ENCODE measurements at places on chromosomes 4 and X.

DNA sequence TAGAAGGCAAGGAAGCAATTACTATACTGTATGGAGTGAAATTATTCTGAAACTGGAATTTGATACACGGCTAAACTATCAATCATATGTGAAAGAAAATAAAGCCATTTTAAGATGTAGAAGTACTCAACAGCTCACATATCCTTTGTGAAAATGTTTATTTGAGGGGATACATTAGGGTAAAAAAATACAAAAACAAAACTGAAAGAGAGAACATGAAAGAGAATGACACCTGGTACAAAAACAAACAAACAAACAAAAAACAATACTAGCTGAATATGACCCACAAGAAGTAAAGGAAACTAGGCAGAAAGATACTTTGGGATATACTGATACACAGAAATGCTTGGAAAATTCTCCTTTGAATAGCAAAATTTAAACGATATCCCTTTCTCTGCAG lies 20.8 kb upstream of the AREG start:
- DNase-seq = no peak

DNA sequence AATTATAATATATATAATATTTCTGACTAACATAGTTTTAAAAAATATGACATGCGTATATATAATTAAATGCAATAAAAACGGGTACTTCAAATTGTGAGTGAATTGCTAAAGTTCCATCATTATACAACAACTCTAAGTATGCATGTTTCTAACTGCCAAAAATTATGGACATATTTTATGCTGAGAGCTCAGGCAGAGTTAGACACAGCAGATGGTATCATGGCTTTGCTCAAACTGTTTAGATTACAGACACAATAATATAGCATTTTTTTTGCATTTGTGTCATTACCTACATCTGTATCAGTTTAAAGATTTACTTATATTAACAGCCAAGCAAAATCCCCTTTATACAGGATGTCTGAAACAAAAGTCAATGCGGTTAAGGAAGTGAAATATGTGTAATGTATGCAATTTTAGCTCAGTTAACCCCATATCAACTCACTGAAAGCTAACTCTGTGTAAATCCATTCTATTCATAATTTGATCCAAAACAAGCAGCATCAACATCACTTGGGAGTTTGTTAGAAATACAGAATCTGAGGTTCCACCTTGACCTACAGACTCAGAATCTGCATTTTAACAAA lies 119.1 kb upstream of the CNKSR2 start:
- no peak for DNase-seq

GRCh38 chrX:40632199-40632598 lies 9.0 kb downstream of the MPC1L start:
- no peak for DNase-seq

DNA sequence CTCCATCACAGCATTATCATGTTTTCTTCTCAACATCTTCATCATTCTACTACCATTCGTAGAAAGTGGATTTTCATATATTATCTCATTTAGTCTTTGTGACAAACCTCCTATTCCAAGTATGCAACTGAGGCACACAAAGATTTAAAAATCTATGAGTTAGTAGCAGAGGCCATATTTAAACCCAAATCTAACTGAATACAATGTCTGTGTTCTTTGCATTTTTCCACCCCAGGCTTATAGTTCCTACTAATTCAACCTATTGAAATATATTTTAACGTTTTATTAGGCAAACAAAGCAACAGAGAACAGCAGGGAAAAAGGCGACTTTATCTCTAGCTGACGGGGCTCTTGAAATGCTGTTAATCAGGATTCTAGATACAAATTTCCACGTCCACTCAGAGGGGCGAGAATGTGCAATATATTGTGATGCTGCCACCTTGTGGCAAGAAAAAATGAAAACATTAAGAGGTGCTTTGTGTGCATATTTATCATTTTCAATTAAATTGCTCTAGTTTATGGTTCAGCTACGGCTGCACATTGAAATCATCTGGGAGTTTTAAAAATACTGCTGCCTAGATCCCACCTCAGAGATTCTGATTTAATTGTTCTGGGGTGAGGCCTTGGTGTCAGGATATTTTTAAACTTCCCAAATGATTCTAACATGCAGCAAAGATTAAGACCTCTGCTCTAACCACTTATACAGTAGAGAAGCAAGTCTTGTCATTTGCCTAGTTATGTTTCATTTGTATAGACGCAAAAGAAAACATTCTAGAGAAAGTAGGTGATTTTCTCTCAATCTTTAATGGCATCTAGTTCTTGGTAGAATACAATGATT lies 315.9 kb downstream of the MAPK10 start:
- DNase-seq = no peak

- no peak for DNase-seq
These were observed 42.5 kb downstream of the VGLL1 start for GRCh38 chrX:136574548-136574947.

- no peak for DNase-seq
These were observed 670.3 kb upstream of the FAM241A start for GRCh38 chr4:111475001-111475400.

GRCh38 chr4:166064721-166065120 lies 191.7 kb downstream of the TLL1 start:
- no peak for DNase-seq

GRCh38 chr4:67764183-67764582 lies 10.0 kb upstream of the GNRHR start:
- no peak for DNase-seq

- DNase-seq = no peak
These were observed 174.8 kb upstream of the CXCL13 start for GRCh38 chr4:77430847-77431246.

DNA sequence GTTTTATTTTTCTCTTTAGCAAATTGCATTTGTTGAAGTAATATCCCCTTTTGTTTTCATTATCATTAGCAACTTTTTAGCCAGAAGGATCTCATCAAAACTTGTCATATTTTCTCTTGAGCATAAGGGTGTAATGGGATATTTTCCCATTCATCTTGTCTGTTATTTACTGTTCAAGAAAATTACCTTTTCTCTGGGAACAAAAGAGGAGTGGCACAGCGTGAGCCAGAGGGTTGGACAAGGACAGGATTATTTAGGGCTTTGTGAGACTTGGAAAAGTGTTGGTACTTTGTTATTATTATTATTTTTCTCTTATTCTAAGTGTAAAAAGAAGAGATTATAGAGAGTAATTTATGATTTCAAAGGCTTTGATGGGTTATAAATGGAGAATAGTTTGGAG lies 135.9 kb downstream of the PRKX start:
- DNase-seq = no peak

DNA sequence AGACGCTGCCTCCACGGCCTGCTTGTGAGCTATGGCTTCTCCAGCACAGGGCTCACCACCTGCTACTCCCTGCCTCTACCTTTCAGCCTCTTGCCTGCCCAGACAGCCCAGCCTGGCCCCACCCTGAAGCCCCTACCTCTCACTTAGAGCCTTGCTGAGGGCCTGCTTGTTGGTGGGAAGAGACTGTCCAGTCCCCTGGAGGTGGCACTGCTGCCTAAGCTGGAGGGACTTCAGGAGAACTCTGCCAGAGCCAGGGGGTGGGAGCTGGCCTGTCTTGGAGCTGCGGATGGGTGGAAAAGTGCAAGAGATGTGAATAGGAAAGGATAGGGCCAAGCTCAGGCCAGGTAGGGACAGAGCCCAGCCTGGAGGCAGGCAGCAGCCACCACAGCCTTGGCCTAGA lies 2.7 kb upstream of the ZNF185 start:
- no peak for DNase-seq

GRCh38 chr4:13920901-13921300 lies 293.4 kb upstream of the BOD1L1 start:
- DNase-seq = no peak

GRCh38 chr4:88054229-88054628 lies 46.8 kb downstream of the PKD2 start:
- no peak for DNase-seq

- DNase-seq = no peak
These were observed 82.0 kb downstream of the IRF2 start for GRCh38 chr4:184392316-184392715.

- DNase-seq = no peak
These were observed 31.8 kb upstream of the ARSD start for GRCh38 chrX:2960861-2961515.

- no peak for DNase-seq
These were observed 804.8 kb downstream of the ADGRL3 start for GRCh38 chr4:62004881-62005280.

DNA sequence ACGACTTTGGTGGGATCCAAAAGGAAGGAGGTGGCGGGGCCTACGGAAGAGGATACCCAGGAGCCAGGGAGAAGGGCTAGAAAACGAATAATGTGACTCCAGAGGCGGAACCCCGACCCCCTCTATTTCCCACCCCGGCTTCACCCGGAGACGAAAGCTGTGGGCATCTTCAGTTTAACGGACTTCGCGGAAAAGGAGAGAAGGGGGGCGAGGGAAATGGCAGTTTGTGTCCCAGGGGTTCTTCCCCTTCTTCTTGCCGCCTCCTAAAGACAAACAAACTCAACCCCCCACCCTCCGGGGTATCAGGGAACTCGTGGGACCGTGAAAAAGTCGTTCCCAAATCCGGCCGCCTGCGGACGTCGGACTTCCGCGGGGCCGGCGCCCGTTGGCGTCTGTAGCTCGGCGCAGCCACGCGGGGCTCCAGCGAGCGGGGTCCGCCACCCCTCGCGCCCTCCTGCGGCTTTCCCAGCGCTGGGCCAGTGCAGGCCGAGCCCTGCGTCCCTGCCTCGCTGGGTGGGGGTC lies 3.6 kb upstream of the LEF1 start:
- DNase-seq = peak; percentile 33

GRCh38 chrX:129823522-129823921 lies 20.2 kb downstream of the ZDHHC9 start:
- peak; percentile 12 for DNase-seq

DNA sequence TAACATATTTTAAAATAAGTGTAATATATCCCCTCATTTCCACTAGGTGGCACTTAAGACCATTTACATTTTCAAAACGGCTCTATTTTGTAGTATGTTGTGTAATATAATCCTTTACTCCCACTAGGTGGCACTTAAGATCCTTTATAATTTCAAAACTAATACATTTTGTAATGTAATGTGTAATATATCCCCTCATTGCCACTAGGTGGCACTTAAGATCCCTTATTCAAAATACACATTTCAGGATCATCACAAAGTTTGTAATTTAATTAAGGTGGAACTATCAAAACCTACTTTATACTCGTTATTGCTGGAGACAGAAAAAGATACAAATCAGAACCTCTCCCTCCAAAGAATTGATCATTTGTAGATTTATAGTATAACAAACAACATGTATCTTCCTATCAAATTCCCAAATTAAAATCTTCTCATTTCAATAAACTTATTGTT lies 132.5 kb downstream of the ARHGAP6 start:
- no peak for DNase-seq

GRCh38 chr4:24285759-24286158 lies 298.6 kb downstream of the DHX15 start:
- DNase-seq = no peak
